ENCODE measurements at places on chromosomes 2 and 18. TPM values are rescaled to one million over a fixed set of nuclear protein-coding genes. Genes with fewer than 3 reads are reported as not detected.
A peak's percentile ranks its signal among the peaks of the same experiment; 100 is the strongest.

- no peak for DNase-seq
These were observed 15.5 kb downstream of the MAP3K20 start for GRCh38 chr2:173090973-173091660.

DNA sequence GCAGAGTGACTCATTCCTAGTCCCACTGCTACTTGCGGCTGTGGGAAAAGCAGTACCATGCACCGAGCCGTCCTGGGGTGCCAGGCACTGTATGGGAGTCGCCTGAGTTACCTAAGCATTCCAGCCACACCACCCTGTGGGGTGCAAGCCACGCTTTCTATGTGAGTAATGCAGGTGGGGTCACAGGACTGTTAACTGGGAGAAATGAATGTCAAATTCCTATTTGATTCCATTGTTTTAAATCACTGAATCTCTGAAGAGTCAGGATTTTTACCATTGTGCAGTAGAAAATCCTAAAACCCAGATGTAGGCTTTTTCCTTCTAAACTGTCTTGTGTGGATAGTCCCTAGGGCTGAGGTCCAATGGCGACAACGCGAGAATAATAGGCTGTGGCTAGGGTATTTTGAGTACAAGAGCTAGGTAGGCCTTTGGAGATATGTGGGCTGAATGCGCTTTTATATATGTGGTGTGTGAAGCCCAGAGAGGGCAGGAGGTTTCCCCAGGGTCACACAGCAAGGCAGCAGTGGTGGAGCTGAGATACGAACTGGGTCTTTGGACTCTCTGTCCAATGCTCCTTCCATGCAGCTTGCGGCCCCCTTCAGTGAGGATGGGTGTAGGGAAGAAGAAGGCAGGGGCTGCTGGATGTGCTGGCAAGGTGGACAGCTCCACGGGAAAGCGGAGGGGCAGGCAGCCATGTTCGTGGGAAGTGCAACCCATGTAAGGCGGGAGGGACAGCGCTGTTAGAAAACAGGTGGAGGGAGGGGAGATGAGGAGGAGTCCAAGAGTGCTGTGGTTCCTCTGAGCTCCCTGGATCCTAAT lies 83.2 kb downstream of the DDX1 start:
- no peak for DNase-seq

GRCh38 chr2:111025288-111025687 lies 95.4 kb upstream of the BCL2L11 start:
- no peak for DNase-seq

DNA sequence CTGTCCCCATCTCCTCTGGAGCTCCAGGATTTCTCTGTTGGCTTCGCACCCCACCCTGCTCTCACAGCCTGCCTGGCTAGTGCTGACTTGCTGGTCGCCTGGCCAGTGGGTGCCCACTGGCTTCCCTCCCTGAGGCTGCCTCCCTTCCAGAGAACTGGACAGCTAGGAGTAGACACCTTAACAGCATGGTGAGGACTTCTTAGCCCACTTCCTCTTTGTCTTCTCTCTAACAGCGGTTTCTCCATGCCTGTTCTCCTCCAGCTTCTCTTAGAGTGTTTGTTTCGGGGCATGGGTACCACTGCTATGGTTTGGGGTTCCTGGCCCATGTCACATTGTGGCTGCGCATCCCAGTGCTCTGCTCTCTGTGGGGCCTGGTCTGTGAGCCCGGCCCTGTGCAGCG lies 37.1 kb downstream of the ZNF532 start:
- no peak for DNase-seq

The OSR1 gene
- total RNA-seq = 3.6 TPM

The IL1R2 gene
- total RNA-seq = 4.3 TPM

DNA sequence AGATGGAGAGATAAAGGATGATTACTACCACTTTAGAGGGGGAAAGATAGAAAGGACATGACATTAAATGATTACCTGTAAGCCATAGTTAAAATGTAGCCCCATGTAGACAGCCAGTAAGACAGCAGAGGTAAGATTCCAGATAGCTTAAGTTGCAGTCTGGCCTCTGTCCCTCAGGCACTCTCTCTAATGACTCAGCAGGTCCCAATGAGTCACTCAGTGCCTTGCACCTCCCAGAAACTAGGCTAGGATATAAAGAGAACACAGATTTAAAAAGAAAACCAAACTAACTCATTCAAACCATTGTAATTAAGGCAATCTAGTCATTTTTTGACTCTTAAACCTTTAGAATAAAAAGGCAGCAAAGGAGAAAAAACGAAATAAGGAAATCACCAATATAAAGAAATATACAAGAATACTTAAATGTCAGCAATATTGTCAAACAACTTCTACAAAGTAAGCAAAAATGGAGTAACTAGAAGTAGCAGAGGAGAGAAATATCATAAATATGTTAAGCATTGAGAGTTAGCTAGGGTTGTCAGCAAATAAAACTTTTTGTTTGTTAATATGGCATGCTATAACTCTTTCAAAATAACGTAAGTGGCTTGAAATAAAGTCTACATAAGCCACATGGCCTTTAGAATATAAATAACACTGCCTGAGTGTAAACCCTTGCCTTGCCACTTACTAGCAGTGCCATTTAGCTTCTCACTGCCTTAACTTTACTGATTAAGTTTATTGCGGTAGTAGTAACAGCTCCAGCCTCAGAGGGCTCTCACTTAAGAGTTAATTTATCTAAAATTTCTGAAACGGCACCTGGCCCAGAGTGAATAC lies 48.5 kb downstream of the SOCS6 start:
- peak; percentile 89 for DNase-seq

The IL1F10 gene
- total RNA-seq = not detected

The GDF7 gene
- total RNA-seq = not detected

GRCh38 chr2:59044736-59045135 lies 803.6 kb upstream of the FANCL start:
- no peak for DNase-seq

The ERFE gene
- total RNA-seq = 0.10 TPM

GRCh38 chr18:489244-490023 lies 11.1 kb downstream of the COLEC12 start:
- DNase-seq = peak; percentile 73

GRCh38 chr2:192030289-192030688 lies 164.4 kb downstream of the TMEFF2 start:
- DNase-seq = no peak

DNA sequence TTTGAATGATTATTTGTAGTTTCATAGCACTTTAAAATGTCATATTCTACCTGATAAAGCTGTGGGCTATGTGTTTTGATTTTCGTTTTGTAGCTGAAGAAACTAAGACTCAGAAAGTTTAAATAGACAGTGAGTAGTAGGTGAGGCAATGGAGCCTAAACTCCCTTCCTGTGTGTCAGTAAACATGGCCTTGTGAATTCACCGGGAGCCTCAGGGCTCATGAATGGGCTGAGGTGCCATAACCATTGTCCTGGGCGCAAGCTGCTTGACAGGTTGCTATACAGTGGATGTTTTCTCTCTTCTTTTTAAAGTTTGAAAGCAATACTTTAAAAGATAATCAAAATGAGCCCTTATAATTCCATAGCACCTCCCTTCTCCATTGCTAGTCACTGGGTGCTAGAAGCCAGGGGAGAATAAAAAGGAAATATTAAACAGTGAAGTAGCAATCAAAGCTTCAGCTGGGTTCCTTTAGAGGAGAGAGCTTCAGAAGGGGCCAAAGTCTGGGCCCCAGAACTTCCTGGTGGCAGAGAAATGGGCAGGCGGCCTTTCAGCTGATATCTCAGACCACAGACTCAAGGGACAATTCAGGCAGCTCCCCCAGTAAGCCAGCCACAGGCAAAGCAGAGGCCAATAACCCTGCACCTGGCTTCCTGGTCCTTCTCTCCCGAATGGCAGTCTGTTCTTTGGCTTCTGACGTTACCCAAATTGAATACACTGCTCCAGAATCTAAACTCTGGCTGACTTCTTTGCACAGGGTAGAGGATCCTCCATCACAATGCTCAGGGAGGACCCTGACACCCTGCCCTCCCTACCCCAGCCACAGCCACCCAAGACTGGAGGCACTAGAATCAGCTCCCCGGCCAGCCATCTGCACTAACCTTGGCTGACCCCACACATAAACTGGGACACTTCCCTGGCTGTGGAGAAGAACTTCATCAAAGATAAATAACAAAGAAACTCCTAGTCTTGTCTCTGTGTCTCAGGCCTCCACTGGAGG lies 51.8 kb upstream of the NPAS2 start:
- DNase-seq = peak; percentile 38

DNA sequence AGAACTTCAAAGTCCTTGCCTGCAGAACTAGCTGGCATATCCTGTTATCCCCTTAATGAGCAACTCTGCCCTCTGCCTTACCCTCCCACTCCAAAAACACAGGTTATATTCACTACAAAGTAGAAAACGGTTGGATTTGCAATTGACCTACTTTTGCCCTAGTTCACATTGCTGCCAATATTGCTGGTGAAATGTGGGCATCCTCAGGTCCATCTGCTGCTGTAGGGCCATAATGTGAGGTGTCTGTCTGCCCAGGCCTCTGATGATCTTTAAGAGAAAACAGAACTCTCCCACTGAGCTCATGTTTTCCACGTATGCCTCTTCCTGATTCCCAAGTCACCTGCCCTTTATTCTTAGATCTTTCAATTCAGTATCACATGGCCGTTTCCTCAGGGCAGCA lies 294.0 kb upstream of the CDH20 start:
- DNase-seq = no peak

- DNase-seq = no peak
These were observed 52.4 kb downstream of the DYSF start for GRCh38 chr2:71505770-71506140.

The IL1RL2 gene
- 0.39 TPM for total RNA-seq

DNA sequence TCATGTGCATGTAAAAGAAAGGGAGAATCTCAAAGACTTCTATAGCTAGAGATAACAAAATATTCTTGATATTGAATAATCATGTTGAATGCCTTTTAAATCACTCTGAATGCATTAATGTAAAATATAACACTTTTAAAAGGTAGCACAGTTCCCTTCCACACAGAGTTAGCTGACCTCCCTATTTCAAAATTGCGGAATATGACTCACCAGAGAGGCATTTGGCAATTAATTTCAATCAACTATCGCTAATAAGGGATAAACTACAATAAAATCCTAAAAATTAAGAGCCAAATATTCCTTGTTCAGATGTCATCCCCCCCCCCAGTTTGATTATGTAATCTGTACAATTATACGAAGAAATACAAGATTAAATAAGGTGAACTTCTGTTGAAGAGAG lies 29.3 kb downstream of the ZC3H15 start:
- no peak for DNase-seq

The MC4R gene
- not detected for total RNA-seq

GRCh38 chr2:776038-776437 lies 98.8 kb upstream of the TMEM18 start:
- DNase-seq = no peak

The GREB1 gene
- 0.78 TPM for total RNA-seq

GRCh38 chr2:112767693-112768330 lies 3.4 kb upstream of the CKAP2L start:
- peak; percentile 68 for DNase-seq

The COL4A3 gene
- 0.29 TPM for total RNA-seq

DNA sequence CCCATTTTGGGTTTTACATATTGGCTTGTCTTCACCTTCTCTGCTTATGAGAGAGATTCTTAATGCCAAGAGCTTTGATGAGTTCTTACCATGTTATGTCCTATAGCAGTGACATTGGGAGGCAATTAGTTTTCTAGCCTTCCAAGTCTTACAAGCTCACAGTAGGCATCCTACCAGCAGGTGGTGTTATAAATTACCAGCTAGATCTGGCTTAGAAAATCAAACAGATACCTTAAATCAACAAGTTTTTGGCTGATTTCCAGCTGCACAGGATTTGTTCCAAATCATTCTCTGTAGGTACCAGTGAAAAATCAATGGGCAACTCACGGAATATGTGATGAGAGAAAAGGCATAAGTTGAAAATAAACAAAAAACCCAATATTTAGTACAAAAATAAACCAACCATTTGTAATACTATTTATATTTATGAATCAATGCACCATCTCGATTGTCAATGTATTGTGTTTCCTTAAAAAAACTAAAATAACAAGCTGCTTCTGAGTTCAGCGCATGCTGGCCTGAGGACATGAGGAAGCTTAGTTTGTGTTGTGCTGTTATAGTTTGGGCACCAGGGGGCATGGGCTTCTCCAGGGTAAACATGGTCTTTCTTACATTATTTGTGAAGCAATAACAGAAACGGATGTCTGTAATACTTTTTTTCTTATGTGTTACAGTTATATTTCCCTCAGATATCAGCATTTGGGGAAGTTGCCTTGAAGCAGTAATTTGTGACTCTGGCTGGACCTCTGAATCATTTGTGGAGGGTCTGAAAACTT lies 34.1 kb upstream of the NXPH2 start:
- peak; percentile 5 for DNase-seq

The EDAR gene
- total RNA-seq = not detected

DNA sequence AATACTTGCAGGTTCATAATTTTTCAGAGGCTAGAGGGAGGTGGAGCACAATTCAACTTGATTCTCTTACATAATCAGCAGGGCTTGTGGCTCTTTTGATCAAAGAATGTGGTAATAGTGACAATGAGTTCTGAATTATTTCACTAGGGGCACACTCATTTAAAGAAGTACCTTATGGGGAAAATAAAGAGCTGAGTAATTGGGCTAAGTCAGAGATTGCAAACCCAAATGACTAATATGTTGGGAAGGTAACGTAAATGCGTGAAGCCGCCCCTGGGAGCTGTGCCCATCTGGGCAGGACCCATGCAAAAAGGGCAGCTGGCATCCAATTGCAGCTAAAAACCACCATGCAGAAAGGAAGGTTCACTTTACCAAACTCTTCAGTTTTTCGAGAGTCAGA lies 35.3 kb downstream of the NCKAP5 start:
- peak; percentile 84 for DNase-seq

GRCh38 chr2:126864861-126865260 lies 33.8 kb upstream of the TEX51 start:
- DNase-seq = no peak

DNA sequence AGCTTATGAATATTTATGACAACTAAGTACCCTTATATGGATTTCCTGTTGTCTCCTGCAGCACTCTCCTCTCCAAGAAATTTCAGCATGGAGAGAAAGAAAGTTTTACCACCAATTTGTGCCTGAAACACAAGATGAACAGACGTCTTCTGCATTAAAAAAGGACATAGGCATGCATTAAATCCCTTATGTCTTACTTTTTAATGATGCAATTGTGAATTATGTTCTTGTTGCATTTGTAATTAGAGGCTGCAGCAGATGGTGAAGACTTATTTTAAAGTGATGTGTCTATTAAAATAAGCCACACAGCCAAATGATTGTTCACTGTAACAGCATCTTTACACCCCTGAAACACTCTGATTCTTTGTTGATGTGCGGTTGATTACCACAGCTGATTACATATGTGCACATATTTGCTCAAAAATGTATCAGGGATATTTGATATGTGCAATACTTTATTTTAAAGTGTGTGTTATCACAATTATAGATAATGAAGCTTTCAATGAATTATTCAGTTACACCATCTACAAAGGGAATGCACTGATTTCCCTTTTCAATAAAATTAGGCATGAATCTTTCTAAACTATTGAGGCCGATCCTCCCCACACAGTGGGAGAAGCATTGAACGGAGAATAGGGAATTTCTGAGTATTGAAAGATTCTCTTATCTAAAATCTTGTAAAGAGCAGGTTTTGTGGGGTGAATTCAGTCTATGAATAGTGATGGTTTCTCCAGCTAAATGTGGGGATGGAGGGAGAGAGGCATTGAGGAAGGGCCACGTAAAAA lies 585.1 kb downstream of the SLC4A3 start:
- DNase-seq = no peak

Data from RPMI7951 (cell line).